ENCODE measurements at places on chromosomes 6 and 20.

- DNase-seq, result no peak
These were observed 222.0 kb downstream of the ATXN1 start for GRCh38 chr6:16539086-16539931.

DNA sequence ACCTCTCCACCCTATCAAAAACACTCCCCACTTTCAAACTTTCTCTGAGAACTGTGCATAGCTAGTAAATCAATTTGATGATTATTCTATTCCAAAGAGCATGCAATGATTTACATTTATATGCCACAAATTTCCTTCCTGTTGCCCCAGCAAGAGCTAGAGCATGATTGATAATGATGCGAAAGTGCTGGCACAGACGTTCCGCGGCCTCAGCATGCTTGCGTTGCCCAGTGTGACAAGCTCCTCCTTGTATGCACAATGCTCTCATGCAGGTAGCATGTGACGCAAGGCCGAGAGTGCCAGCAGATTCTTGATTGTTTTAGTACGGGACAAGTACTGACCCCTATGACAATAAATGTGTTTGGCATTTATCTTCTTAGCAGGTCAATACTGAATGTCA, 696.3 kb upstream of the SLC35B3 start:
- DNase-seq, result no peak

DNA sequence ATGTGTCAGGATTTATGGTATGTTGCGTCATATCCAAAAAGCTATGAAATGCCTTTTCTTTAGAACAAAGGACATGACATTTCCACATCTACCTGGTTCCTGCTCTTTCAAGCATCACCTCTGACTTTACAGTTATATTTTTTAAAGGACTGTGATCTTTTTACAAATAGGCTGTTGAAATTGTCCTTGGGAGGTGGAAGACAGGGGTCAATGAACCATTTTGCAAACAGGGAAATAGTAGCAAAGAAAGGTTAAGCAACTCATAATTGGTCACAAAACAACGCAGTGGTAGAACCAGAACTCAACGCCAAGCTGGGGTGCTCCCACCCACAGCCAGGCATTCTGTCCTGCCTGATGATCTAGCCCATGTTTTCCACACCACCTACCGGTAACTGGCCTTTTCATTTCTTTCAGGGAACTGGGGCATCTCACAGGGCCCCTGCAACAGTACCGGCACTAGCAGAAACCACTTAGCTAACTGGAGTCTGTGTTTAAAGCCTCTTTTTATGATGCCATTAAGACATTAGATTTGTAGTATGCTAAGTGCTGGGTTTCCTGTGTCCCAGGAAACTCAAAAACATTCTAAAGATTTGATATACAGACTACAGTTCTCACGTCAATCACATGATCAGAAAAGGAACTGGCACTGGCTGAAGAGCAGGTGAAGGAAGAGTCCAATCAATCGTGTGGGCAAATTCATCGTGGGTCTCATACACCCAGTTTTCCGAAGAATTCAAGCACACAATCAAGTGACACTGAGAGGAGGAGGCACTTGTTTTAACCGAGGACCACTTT, 13.9 kb downstream of the ZNF217 start:
- no peak for DNase-seq

GRCh38 chr6:98487612-98488011, 346.8 kb upstream of the POU3F2 start:
- DNase-seq, result no peak

- no peak for DNase-seq
These were observed 1291.1 kb upstream of the MAP3K7 start for GRCh38 chr6:91877994-91878393.

DNA sequence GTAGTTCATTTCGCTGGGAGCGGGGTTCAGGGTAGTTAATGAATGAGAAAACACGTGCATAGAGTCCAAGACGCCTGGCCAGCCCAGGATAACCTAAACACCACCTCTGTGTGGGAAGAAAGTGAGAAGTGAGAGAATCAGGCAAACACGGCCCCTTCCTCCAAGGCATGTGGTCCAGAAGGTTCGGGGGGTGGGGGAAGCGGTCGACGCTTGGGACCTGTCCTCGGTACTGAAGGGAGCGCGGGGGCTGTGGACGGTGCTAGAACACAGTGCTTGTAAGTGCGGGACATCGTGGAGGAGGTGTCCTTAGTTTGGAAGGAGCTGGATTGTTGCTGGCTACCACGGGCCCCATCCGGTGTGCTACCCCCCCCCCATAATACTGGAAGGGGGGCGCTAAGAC, 1.7 kb upstream of the VSTM2L start:
- DNase-seq, result no peak

DNA sequence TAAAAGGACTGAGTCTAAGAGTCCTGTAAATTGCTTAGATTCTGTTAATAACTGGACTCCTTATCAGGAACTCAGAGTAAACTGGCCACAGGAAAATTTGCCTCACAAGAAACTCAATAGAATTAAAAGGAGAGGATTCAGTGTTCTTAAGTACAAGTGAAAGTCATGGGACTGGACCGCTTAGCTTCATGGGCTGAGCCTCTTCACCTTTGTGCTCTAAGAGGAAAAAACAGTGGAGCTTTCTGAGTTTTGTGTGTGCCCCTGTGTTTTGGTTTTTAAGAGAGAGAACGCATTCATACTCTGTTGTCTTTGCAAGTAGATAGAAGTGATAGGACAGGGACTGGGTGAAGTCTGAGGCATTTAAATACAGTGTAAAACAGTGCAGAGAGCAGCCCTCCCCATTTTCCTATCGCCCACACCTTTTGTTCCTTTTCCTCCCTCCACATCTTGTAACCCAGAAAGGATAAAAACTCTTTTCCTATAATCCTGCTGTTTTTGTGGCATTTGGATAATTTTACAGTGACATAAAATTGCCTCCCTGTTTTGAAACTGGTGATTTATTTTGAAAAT, 49.6 kb downstream of the FOXO3 start:
- DNase-seq, result no peak

GRCh38 chr20:45229264-45230056, 8.3 kb downstream of the SEMG2 start:
- DNase-seq, result peak; percentile 17

- no peak for DNase-seq
These were observed 371.0 kb downstream of the TAF4 start for GRCh38 chr20:61694682-61695081.

All from CD4-positive, alpha-beta T cell (primary cell).